Activated CD8-positive, alpha-beta memory T cell treated with anti-CD3 and anti-CD28 coated beads, Interleukin-2, amount 50 U/mL, for 4 hours (primary cell): ENCODE measurements at places on chromosomes 6 and 20.

- DNase-seq = no peak
These were observed 1.4 kb downstream of the C6orf52 start for GRCh38 chr6:10692965-10693538.

- no peak for DNase-seq
These were observed 151.1 kb downstream of the TRIM27 start for GRCh38 chr6:28772480-28773381.

GRCh38 chr20:34231634-34232033 lies 9.6 kb upstream of the ASIP start:
- DNase-seq = no peak

DNA sequence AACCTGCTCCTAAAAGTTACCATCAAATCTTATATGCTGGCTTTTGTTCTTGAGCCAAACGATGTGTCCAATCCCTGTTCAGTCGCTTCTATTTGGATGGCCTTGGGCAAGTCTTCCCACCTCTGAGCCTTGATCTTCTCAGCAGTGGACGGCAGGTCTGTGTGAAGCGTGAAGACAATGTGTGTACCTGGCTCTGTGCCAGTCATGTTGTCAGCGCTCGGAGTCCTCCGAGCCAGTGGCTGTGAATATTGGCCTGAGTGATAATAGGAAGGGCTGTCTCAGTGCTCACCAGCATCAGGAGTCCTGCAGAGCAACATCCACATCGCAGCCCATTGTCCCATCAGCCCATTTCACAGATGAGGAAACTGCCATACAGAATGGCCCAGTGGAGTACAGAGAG lies 219.0 kb downstream of the CDC5L start:
- DNase-seq = no peak

GRCh38 chr6:118419448-118420394 lies 128.4 kb upstream of the PLN start:
- DNase-seq = no peak

- peak; percentile 51 for DNase-seq
These were observed 2.0 kb upstream of the KCNB1 start for GRCh38 chr20:49484180-49485140.

DNA sequence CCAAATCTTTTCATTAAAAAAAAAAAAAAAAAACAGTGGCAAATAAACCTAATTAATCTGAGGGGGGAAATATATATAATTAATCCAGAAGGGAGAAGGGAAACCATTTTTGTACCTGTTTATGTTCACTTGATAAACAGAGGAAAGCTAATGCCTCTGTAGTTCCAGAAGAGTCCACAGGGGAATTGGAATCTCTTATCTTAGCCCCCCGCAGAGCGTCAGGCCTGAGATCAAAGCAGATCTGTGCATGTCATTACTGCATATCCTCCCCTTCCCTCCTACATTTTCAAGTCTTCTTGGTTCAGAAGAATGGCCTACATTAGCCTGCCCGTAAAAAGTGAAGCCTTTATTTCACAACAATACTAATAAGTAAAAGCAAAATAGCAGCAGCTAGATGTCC lies 157.2 kb downstream of the PTPRT start:
- DNase-seq = no peak

DNA sequence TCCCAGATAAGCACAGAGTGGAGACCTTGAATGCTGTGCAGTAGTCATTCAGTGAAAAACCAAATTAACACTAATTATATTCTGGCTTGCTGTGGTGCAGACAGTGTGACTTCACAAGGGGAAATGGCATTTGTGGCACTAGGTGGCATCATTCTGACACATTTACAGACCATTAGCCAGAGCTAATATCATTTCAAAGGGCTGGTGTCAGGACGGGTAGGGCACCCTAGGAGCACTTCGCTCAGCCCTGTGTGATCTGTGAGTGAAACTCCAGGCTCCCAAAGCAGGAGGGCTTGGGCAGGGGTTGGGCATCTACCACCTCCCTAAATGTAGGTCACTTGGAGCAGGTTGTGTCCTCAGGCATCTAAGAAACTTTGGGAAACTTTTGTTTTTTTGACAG lies 555.8 kb downstream of the PKHD1 start:
- DNase-seq = no peak

GRCh38 chr20:50191065-50191543 lies 474 bp downstream of the CEBPB start:
- peak; percentile 66 for DNase-seq

DNA sequence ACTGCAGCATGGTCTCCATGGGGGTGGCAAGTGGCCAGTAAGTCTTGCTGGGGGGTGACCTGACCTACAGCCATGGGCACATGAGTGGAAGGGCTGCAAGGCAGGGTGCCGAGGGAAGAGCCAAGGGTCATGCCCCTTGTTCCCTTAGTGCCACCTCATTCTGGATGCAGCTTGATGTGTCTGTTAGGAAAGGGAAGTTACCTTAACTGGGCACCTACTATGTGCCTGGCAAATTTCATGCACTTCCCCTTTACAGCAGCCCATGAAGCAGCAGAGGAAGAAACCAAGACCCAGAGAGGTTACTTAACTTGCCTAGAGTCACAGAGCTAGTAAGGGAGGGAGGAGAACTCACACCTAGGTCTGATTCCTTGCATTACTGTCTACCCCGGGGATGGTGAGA lies 174.0 kb downstream of the MRPL14 start:
- no peak for DNase-seq

- DNase-seq = no peak
These were observed 50.9 kb downstream of the ILRUN start for GRCh38 chr6:34645627-34646026.

DNA sequence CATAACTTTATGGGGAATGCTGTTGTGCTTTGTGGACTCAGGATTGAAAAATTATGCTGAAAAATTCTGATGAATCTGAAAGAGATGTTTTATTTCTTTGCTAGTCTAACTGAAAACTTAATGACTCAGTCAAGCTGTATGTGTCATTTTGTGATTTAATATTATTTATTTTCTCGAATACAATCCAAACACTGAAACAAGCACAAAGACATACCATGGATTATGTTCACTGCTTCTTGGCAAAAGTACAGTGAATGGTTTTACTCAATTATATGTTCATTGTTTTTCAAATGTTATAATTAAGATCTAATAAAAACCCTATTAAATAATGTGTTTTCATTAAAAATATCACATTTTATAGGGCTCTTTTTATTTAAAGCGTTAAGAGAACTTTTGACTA lies 330.6 kb upstream of the EPHA7 start:
- no peak for DNase-seq

GRCh38 chr20:19885594-19885938 lies 127.5 kb downstream of the RIN2 start:
- no peak for DNase-seq

- DNase-seq = no peak
These were observed 147.5 kb downstream of the MYO6 start for GRCh38 chr6:75896526-75896925.
